ENCODE measurements at places on chromosomes 1 and 21.

DNA sequence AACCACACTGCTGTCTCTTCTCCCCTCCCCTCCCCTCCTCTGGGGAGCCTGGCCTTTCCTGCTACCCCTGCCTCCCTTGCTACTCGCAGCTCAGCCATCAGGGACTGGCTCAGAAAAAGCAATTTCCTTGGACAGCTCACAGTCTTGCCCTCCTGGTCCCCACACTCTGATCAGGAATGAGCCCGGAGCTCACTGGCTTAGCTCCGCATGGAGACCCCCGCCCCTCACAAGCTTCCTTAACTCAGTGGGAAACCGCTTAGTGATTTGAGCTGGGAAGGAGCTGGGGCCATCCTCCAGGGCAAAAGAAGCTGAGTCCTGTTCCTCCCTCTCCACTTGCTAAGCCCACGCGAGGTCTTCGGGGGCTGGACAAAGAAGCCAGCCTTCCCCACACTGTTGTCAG lies 70.3 kb upstream of the ACTL8 start:
- DNase-seq: no peak

DNA sequence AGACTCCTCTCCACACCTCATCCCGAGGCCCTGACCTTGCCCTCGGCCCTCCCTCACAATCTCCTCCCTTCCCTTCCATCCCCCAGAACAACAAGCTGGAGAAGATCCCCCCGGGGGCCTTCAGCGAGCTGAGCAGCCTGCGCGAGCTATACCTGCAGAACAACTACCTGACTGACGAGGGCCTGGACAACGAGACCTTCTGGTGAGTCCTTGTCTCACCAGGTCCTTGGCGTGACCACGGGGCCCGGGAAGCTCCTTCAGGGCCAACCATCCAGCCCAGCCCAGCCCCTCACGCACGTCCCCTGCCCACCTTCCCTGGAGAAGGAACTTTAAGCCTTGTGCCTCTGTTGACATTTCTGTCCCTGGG lies 15.6 kb downstream of the PODN start:
- DNase-seq: no peak

GRCh38 chr1:181112071-181112929 lies 23.8 kb downstream of the IER5 start:
- no peak for DNase-seq

- no peak for DNase-seq
Observed at GRCh38 chr1:228968891-228969606, 233.8 kb downstream of the RHOU start.

DNA sequence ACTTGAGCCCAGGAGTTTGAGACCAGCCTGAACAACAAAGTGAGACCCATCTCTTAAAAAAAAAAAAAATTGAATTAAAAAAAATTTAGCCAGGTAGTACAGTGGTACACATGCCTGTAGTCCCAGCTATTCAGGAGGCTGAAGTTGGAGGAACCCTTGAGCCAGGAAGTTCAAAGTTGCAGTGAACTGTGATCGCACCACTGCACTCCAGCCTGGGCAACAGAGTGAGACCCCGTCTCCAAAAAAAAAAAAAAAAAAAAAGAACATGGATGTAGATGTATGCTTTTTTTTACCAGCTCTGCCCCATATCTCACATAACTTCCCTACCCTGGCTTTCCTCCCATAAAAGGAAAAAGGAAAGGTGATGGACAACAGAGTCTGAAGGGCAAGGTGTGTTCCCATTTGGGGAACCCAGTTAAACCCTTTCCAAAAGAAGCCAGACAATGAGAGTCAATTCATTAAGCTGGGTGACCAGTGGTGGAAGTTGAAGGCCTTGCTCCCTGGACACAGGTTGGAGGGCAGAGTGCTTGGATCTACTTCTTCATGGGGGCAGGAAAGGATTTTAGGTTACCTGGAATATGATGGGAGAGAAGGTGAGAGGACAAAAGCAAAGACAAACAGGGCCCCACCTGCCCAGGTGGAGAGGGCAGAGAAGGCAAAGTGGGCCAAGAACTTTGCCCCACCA lies 2.9 kb downstream of the KRTCAP2 start:
- no peak for DNase-seq

GRCh38 chr1:34736692-34737091 lies 18.2 kb upstream of the GJB5 start:
- DNase-seq: no peak

DNA sequence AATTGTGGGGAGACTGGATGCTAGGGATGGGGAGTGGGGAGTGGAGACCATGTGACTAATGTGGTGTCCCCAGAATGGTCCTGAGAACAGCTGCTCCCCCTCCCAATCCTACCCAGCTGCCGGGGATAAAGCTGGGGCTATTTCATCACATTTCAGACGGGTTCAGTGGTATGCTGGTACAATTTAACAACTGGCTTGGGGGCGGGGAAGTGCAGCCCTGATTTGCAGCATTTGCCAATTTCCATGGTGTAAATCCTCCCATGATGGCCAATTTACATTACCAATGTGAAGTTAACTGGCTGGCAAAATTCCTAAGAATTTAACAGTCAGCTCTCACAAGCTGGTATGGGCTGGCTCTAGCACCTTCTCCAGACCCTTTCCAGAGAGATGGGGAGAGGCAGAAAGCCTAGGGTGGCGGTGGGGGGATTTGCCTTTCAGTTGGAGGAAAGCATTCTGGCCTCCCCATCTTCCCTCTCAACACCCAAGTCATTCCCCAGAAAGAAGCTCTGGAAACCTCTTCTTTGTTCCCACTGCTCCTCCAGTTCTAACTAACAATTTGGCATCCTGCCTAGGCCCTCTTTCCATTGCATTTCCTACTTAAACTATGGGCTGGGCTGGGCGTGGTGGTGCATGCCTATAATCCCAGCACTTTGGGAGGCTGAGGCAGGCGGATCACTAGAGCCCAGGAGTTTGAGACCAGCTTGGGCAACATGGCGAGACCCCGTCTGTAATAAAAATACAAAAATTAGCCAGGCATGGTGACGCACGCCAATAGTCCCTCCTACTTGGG lies 11.3 kb upstream of the ADGRB2 start:
- no peak for DNase-seq

- DNase-seq: no peak
Observed at GRCh38 chr1:22518379-22518778, 44.9 kb upstream of the EPHA8 start.

DNA sequence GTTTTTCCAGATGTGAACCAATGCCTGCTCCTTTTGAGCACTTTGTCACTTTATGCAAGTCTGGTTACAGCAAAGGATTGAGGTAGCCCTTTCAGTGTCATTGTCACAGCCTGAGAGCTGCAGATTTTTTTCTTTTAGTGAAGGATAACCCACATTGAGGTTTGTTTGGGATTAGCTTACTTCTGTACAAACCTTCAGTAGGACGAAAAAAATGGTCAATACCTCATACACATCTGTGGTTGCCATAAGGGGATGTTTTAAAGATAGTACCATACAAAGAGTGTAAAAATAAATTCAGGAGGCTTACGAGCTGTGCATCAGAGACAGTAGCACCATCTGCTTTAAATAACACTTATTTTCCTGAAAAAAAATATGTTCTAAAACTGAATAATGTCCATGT lies 566.0 kb downstream of the AJAP1 start:
- DNase-seq: no peak

- no peak for DNase-seq
Observed at GRCh38 chr1:25615563-25616094, 962 bp upstream of the MAN1C1 start.

- no peak for DNase-seq
Observed at GRCh38 chr1:172177849-172178248, 242.6 kb upstream of the C1orf105 start.

- no peak for DNase-seq
Observed at GRCh38 chr1:108591466-108591865, 31.6 kb downstream of the EEIG2 start.

GRCh38 chr1:236365999-236366570 lies 28.0 kb upstream of the EDARADD start:
- DNase-seq: no peak

DNA sequence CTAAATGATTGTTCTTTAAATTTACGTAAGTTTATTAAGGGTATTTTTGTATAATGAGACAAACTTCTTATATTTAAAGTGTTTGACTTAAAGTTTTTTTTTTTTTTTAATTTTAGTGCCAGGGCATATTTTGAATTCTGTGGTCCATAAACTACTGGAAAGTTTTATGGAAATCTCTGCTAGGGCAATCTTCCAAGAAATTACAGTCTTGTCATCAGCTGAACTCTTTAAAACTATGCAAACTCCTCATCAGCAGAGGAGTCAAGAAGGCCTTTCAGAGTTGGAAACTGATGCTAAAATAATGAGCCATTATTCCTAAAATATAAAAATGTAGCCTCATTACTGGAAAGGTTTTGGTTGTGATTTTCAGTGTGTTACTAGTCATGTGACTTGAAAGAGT lies 1201.9 kb downstream of the BRINP3 start:
- no peak for DNase-seq

GRCh38 chr1:222420633-222421032 lies 127.3 kb downstream of the HHIPL2 start:
- DNase-seq: no peak

DNA sequence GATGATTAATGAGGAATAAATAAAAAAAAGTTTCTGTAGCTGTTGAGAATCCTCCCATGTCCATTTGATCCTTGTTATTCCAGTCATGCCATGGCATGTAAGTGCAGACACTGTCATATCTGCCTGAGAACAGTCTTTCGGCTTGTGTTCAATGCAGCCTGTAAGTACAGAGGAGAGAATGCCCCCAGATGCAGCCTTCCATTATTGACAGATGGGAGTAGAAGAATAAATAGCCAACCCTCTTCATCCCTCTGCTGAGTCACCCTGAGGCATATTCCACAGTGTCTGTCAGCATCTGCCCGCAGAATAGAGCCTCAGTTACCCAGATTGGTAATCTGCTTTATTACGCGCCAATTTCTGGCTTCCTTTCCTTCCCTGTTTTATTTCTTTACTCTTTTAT lies 139.4 kb downstream of the LRRC7 start:
- DNase-seq: no peak

Data from activated naive CD8-positive, alpha-beta T cell treated with anti-CD3 and anti-CD28 coated beads, Interleukin-2, amount 50 U/mL, for 16 hours (primary cell).